ENCODE measurements at places on chromosomes 12 and 14. TPM values are rescaled to one million over a fixed set of nuclear protein-coding genes. Genes with fewer than 3 reads are reported as not detected.

DNA sequence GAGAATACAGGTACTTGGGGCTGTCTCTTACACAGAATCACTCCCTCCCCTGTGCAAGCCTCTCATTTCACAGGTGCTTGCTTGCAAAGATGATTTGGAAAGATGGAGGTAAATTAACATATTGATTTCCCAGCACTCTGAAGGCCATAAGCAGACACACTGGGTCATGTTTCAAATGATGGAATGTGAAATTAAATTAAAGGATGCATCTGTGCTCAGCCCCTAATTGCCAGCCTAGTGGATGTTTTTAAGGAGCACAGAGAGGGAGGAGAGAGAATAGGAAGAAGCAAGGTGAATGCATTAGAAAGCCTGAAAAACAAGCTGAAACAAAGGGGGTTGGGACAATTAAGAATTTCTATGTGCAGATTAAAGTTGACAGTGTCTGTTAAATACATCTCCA lies 96.1 kb upstream of the GRIP1 start:
- no peak for DNase-seq

DNA sequence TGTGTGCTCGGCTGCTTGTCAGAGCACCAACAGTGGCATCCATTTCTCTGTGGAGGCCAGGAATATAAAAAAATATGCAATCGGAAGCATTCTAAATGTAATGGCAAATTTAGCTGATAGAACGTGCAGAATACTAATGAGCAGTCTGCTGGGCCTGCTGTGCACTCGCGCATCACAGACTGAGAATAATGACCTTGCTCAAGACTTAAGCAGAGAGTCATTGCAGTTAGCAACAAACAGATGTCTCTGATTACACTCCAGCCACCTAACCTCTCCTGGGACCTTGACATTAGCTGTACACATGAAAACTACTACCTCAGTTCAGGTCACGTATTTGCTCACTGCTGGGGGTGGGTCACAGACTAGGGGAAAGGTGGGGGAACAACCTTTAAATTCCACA lies 269.2 kb upstream of the DAAM1 start:
- peak; percentile 10 for DNase-seq

DNA sequence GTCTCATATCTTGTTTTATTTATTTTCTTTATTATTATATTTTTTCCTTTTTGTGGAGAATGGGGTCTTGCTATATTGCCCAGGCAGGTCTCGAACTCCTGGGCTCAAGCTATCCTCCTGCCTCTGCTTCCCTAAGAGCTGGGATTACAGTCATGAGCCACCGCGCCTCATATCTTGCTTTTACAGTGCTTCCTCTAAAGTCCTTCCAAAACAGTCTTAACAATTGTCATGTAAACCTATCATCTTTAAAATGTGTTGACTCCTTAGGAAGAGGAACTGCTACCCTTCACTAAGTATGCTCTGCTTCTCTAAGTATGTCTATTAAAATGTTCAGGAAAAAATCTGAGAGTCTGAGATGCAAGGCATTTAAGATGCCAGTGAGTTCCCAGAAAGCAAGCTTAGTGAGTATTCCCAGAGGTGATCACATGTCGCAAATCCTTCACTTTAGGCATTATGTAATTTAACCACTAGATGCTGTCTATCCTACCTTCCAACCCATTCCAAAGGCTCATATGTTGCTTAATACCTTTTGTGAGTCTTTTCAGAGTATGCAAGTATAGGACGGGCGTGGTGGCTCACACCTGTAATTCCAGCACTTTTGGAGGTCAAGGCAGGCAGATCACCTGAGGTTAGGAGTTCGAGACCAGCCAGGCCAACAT lies 19.7 kb upstream of the FOXJ2 start:
- no peak for DNase-seq

- no peak for DNase-seq
Observed at GRCh38 chr12:107590814-107591375, 94.7 kb upstream of the PWP1 start.

- no peak for DNase-seq
Observed at GRCh38 chr12:125311050-125311449, 245.8 kb downstream of the AACS start.

GRCh38 chr12:1603269-1603993 lies 9.1 kb upstream of the FBXL14 start:
- no peak for DNase-seq

GRCh38 chr14:44804391-44804790 lies 157.4 kb downstream of the KLHL28 start:
- DNase-seq, result no peak

DNA sequence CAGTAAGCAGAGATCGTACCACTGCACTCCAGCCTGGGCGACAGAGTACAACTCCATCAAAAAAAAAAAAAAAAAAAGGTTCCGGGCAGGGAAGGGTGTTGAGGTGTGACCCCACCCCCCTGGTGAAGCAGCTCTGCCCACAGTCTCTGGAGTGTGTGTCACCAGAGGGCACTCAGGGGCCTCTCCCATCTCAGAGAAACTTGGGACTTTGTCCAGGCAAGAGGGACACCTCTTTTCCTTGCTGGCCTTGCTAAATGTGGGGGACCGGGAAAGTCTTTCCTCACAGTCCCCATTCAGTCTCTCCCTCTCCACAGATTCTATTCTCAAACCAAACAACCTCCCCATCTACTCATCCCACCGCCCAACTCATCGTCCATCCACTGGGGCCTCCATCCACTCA lies 43.6 kb downstream of the RFLNA start:
- no peak for DNase-seq

GRCh38 chr12:120804428-120804827 lies 78.8 kb downstream of the ACADS start:
- DNase-seq, result no peak

DNA sequence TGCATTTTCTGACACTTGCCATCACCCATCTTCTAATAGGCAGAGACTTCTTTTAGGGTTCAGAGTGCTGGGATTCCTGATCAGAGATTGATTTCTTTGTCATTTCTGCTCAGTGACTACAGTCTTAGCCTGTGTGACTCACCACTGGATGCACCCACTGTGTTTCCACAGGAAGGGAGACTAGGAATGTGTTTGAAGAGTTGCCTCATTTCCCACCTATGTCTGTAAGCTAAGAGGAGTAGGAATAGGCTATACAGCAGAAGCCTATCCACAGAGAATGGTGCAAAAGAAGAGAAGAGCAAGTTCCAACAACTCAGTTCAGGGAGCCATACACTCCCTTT lies 60.2 kb upstream of the ACTN1 start:
- peak; percentile 76 for DNase-seq

GRCh38 chr14:45247427-45247826 lies 5.6 kb downstream of the MIS18BP1 start:
- DNase-seq, result no peak

- DNase-seq, result peak; percentile 0
Observed at GRCh38 chr14:45946251-45946650, 693.2 kb upstream of the MIS18BP1 start.

DNA sequence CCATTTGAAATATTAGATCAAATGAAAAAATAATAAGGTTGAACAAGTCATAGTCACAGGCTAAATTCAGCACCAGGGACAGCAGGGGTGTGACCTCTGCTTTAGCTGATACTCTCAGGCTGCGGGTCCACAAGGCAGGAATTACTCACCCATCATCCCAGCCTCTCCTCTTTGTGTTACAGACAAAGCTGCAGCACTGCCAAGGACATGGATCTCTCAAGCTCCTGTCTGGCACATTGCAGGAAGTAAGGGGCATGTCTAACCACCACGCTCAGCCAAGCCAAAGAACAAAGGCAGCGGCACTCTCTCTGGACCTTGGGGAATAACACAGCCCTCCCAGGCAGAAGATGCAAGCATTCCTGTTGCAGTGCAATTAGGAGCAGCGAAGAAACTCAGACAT lies 783.8 kb downstream of the VRK1 start:
- peak; percentile 1 for DNase-seq

DNA sequence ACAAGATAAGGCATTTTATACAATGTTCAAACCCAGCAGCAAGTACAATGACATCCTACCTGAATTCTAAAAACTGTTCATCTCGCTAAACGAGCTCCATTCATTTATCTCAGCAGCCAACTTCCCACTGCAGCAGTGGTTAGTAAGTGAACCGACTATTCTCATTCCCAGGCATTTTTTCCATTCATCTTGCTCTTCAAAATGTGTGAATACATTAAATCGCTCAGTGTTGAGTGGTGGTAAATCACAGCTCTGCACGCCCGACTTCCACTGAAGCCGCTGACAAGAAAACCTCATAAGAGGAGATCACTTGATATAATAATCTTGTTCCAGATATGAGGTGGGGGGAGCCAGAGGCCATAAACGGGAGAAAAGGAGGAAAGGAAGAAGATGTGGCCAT lies 746.2 kb upstream of the USP15 start:
- DNase-seq, result no peak

DNA sequence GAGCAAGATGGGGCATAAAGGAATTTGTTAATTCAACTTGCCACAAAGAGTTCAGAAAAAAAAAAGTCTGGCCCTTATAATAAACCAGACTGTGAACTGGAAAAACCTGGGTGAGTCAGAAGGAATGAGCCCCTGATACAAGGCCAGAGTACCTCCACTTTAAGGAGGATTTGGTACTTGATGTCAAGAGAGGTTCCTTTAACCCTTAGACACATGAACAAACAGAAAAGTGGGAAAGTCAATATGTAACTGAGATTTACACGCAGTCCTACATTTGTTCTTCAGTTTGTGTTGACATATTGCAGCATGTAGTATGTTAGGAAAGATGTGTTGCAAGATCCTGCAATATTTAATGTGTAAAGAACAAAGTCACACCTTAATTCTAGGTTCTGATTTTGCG lies 14.2 kb upstream of the SLC38A4 start:
- DNase-seq, result no peak

DNA sequence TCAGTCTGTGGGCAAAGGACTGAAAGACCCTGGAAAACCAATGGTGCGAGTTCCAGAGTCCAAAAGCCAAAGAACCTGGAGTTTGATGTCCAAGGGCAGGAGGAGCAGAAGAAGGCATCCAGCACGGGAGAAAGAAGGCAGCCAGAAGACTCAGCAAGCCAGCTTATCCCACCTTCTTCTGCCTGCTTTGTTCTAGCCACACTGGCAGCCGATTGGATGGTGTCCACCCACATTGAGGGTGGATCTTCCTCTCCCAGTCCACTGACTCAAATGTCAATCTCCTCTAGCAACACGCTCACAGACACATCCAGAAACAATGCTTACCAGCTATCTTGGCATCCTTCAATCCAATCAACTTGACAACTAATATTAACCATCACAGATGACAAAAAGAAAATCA lies 57.2 kb upstream of the CAPRIN2 start:
- no peak for DNase-seq

GRCh38 chr14:54278665-54279295 lies 118.0 kb upstream of the CDKN3 start:
- no peak for DNase-seq

GRCh38 chr12:109739747-109740693 lies 26.4 kb downstream of the FAM222A start:
- no peak for DNase-seq

Gene CHGA
- not detected for total RNA-seq

Gene SLCO1B1
- not detected for total RNA-seq

Gene ESR2
- 0.12 TPM for total RNA-seq

Gene LAG3
- total RNA-seq, result 0.12 TPM

Gene OTX2
- not detected for total RNA-seq

Gene OASL
- total RNA-seq, result 3.0 TPM

Gene RBP5
- total RNA-seq, result not detected

Gene SAMD4A
- total RNA-seq, result 8.6 TPM
